Endothelial cell of umbilical vein (primary cell): ENCODE measurements at places on chromosomes 16 and 17.

GRCh38 chr17:38421171-38421841 is 7.0 kb upstream of the ARHGAP23 start:
- peaks cover 26% of the 10 kb centered on the region for H3K4me1 ChIP-seq
- peaks cover 22% of the 10 kb centered on the region for H3K27me3 ChIP-seq
- DNase-seq, result peak; percentile 29

GRCh38 chr16:22370038-22370820 is 4.2 kb downstream of the CDR2 start:
- H3K27me3 ChIP-seq, result no peaks in the 10 kb centered on the region
- DNase-seq, result peak; percentile 42
- peak overlapping the region; percentile 80 for H3K27ac ChIP-seq
- H3K4me3 ChIP-seq, result no peak overlapping the region
- peaks cover 58% of the 10 kb centered on the region for H3K4me1 ChIP-seq

GRCh38 chr17:82320956-82321927 is 3.8 kb upstream of the CD7 start:
- no peaks in the 10 kb centered on the region for H3K36me3 ChIP-seq
- no peaks in the 10 kb centered on the region for H3K4me1 ChIP-seq
- no peak for DNase-seq
- no peak overlapping the region for H3K4me3 ChIP-seq

DNA sequence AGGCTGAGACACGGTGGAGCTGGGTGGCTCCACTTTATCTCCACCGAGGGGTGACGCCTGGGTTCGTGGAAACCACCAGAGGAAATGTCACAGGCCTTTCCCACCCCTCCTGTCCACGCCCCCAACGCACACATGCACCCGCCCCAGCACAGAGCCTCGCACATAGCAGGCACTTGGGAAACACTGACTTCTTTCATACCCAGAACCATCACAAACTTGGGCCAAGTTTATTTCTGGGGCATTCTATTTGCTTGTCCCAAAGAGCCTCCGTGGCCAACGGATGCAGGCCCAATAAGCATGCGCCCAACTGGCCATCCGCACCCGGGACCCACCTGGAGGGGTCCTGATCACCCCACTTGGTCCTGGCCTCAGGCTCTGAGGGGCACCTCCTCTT is 3.3 kb downstream of the BCAR1 start:
- no peak for DNase-seq
- H3K36me3 ChIP-seq, result no peaks in the 10 kb centered on the region
- H3K4me1 ChIP-seq, result peaks cover 78% of the 10 kb centered on the region
- peak overlapping the region; percentile 13 for H3K4me3 ChIP-seq
- H3K27ac ChIP-seq, result peak overlapping the region; percentile 92

GRCh38 chr16:72884037-72884436 is 163.9 kb downstream of the ZFHX3 start:
- DNase-seq, result no peak
- H3K27me3 ChIP-seq, result no peaks in the 10 kb centered on the region
- peaks cover 10% of the 10 kb centered on the region for H3K36me3 ChIP-seq
- H3K4me3 ChIP-seq, result no peak overlapping the region

GRCh38 chr17:53941231-53941630 is 118.5 kb downstream of the KIF2B start:
- H3K4me1 ChIP-seq, result no peaks in the 10 kb centered on the region
- no peak overlapping the region for H3K4me3 ChIP-seq
- H3K27me3 ChIP-seq, result no peaks in the 10 kb centered on the region
- H3K27ac ChIP-seq, result no peak overlapping the region

DNA sequence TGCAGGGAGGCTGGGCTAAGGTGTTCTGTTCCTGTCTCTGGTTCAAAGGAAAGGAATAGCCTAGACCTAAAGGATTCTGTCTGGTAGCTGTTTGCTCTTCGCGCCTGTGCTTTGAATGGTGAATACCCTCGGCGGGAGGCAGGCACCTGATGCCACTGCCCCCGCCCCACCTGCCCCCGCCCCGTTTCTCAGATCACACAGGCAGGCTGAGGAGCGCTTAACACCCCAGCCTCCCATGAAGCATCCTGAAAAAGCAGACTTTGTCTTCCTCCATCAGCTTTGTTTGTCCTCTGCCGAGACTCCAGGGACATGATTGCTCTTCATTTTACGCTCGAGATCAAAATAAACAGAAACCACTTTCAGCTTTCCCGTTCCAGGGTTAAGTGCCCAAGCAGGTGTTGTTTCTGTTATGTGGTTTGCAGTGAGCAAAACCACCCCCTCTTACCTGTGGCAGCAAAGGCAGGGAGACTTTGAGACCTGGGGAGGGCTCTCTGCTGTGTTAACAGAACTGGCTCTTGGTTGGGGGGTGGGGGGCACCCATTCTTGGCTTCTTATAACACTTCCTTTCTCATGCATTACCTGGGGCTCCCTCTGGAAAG is 452.1 kb downstream of the WWOX start:
- H3K27me3 ChIP-seq, result no peaks in the 10 kb centered on the region
- no peaks in the 10 kb centered on the region for H3K4me1 ChIP-seq
- H3K4me3 ChIP-seq, result no peak overlapping the region
- H3K27ac ChIP-seq, result no peak overlapping the region
- no peak for DNase-seq

DNA sequence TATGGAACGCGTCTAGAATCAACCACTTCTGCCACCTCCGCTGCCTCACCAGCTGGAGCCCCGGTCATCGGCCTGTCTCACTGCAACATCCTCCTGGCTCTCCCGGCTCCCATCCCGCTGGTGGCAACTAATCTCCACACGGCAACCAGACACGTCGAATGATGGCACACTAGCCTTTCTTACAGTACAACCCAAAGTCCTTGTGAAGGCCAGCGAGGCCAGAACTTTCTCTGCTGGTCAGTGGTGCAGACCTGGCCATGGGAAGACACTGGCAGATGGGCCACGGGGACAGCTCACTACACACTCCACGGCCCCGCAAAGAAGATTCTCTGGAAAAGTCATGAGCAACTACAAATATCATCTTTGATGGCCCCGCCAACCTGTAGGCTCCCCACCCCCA is 117.6 kb downstream of the RMI2 start:
- no peaks in the 10 kb centered on the region for H3K4me1 ChIP-seq
- DNase-seq, result no peak
- H3K4me3 ChIP-seq, result no peak overlapping the region
- no peaks in the 10 kb centered on the region for H3K36me3 ChIP-seq
- no peak overlapping the region for H3K27ac ChIP-seq

- no peak overlapping the region for H3K4me3 ChIP-seq
- H3K36me3 ChIP-seq, result no peaks in the 10 kb centered on the region
- H3K4me1 ChIP-seq, result peaks cover 10% of the 10 kb centered on the region
- DNase-seq, result no peak
These were observed 2.9 kb upstream of the CCDC102A start for GRCh38 chr16:57539072-57539796.

GRCh38 chr16:178668-179015 is 1.6 kb upstream of the HBQ1 start:
- peaks cover 37% of the 10 kb centered on the region for H3K27me3 ChIP-seq
- no peak overlapping the region for H3K27ac ChIP-seq
- H3K4me1 ChIP-seq, result peaks cover 5% of the 10 kb centered on the region
- no peak overlapping the region for H3K4me3 ChIP-seq
- H3K36me3 ChIP-seq, result no peaks in the 10 kb centered on the region

GRCh38 chr16:52742608-52743170 is 195.7 kb upstream of the TOX3 start:
- no peak overlapping the region for H3K4me3 ChIP-seq
- H3K27me3 ChIP-seq, result no peaks in the 10 kb centered on the region
- no peak overlapping the region for H3K27ac ChIP-seq

GRCh38 chr17:6912110-6913051 is 80.9 kb upstream of the TEKT1 start:
- no peak overlapping the region for H3K27ac ChIP-seq
- peaks cover 31% of the 10 kb centered on the region for H3K27me3 ChIP-seq
- no peak for DNase-seq
- no peak overlapping the region for H3K4me3 ChIP-seq
- no peaks in the 10 kb centered on the region for H3K36me3 ChIP-seq

DNA sequence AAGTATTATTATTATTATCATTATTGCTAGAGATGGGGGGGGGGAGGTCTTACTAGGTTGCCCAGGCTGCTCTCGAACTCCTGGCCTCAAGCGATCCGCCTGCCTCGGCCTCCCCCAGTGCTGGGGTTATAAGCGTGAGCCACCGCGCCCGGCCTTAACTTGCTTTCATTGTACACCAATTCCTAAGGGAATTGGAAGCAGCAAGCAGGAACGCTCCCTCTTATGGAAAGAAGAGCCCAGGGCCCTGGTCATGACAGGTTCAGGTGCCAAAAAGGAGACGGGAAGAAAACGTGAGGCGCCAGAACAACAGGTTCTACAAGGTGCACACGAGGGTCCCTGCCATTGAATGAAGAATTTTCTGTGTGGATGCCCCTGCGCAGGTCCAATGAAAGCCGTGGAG is 540 bp upstream of the RPL38 start:
- H3K27ac ChIP-seq, result no peak overlapping the region
- peaks cover 9% of the 10 kb centered on the region for H3K36me3 ChIP-seq
- H3K4me3 ChIP-seq, result no peak overlapping the region
- H3K4me1 ChIP-seq, result peaks cover 22% of the 10 kb centered on the region
- peaks cover 8% of the 10 kb centered on the region for H3K27me3 ChIP-seq
